Karpas-422 (cell line): ENCODE measurements at places on chromosomes 11 and 22.

DNA sequence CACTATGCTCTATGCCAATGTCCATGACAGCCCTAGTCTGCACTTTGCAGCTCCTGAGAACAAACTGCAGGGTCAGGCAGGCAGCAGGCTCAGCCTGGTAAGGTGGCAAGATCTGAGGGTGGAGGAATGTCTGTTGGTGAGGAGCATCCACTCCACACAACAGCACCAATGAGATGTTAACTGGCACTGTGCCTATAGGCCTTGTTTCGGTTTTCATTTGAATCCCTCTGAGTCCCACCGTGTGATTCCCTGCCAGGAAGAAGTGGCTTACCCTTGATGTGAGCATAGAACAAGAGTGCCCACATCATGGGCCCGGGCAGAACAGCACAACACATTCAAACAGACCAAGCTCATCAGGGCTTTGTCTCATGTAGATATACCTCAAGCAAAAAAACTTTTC, 44.1 kb upstream of the CHRM4 start:
- H3K27ac ChIP-seq = no peak overlapping the region
- no peak overlapping the region for H3K4me3 ChIP-seq
- no peak for DNase-seq
- H3K36me3 ChIP-seq = no peaks in the 10 kb centered on the region

DNA sequence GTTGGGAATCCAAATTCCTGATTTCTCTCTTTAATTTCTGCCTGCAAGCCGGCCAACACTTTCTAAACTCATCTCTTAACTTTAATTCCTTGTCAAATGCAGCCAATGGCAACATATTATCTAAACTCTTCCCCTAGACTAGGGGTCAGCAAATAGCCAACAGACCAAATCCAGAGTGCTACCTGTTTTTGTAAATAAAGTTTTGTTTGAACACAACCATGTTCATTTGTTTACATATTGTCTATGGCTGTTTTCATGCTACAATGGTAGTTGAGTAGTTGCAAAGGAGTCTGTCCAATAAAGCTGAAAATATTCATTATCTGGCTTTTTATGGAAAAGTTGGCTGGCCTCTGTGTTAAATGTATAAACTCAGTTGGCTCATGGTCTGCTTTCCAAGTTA, 37.2 kb upstream of the RASSF10 start:
- H3K36me3 ChIP-seq = no peaks in the 10 kb centered on the region
- no peak overlapping the region for H3K4me3 ChIP-seq
- no peaks in the 10 kb centered on the region for H3K4me1 ChIP-seq
- DNase-seq = no peak
- no peak overlapping the region for H3K27ac ChIP-seq

DNA sequence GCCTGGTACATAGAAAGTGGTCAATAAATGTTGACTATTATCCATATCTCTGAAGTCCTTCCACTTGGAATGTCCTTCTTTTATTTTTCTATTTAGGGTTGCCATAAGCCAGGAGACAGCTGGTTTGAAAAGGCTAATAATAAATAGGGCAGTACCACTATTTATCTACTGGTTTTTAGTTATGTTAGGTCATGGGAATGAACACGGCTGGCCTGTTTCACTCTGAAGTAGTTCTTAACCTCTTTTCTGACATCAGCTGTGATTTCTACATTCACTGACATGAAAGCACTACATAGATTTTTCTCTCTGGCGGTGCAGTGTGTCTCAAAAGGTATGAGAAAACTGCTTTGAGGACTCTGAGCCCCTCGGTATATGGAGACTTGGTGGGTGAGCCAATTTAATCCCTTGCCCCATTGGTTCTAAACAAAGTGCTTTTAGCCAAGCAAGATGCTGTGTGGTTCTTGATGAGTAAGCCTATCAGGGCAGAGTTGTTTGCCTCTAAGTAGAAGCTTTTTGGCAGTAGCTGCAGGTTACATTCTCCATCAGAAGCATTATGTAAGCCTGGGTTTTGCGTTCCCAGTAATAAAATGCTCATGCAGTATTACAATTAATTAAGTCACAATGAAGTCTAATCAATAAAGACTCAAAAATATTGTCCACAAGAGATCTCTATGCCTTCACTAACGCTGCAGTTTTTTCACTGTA, 48.7 kb upstream of the APOA1 start:
- H3K4me1 ChIP-seq = no peaks in the 10 kb centered on the region
- H3K36me3 ChIP-seq = no peaks in the 10 kb centered on the region
- no peak for DNase-seq
- H3K4me3 ChIP-seq = no peak overlapping the region
- no peak overlapping the region for H3K27ac ChIP-seq
- H3K27me3 ChIP-seq = no peaks in the 10 kb centered on the region

DNA sequence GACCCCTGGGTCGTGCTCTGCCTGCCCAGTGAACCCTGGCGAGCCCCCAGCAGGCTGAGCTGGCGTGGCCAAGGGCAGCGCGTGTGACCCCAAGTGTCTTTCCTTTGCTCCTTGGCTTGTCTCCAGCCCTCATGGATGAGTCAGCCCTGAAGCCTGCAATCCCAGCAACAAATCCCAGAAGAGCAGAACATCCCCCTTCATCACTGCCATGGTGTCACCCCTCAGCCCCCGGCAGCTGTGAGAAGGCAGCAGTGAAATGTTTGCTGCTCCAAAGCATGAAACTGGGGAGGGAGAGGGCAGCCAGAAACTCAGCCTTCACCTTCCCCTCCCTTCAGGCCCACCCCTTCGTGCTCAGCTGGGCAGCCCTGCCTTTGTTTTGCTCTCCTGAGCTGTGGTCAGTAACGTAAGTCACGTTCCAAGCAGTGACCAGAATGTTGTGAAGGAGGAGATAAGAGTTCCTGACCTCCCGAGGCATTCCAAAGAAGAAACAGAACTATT, 29.8 kb downstream of the ADAMTS15 start:
- no peak overlapping the region for H3K27ac ChIP-seq
- no peaks in the 10 kb centered on the region for H3K36me3 ChIP-seq
- no peaks in the 10 kb centered on the region for H3K4me1 ChIP-seq
- no peak for DNase-seq
- no peaks in the 10 kb centered on the region for H3K27me3 ChIP-seq

- no peaks in the 10 kb centered on the region for H3K36me3 ChIP-seq
- DNase-seq = no peak
- no peak overlapping the region for H3K27ac ChIP-seq
- no peak overlapping the region for H3K4me3 ChIP-seq
- peaks cover 5% of the 10 kb centered on the region for H3K4me1 ChIP-seq
Measured at GRCh38 chr11:17412488-17413180, 24.2 kb upstream of the KCNJ11 start.

- no peak for DNase-seq
- H3K4me3 ChIP-seq = no peak overlapping the region
- H3K27me3 ChIP-seq = no peaks in the 10 kb centered on the region
- H3K36me3 ChIP-seq = no peaks in the 10 kb centered on the region
- no peaks in the 10 kb centered on the region for H3K4me1 ChIP-seq
Measured at GRCh38 chr11:133716602-133717001, 128.7 kb downstream of the SPATA19 start.

DNA sequence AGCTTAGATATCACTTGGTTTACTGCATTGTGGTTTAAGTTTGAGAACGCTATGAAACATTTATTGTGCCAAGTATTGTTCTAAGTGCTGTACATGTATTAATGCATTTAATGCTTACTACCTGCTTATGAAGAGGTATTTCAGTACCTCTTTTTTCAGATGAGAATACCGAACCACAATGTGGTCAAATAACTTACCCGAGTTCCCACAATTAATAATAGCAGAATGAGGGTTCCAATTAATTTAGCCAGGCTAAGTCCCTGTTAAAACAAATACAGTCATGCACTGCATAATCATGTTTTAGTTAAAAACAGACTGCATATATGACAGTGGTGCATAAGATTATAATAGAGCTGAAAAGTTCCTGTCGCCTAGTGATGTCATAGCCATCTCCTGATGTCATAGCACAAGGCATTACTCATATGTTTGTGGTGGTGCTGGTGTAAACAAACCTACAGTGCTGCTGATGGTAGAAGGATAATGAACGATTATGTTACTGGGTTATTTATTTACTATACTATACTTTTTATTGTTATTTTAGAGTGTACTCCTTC, 4.3 kb downstream of the ZC3H12C start:
- H3K36me3 ChIP-seq = no peaks in the 10 kb centered on the region
- no peak overlapping the region for H3K27ac ChIP-seq
- DNase-seq = no peak
- no peaks in the 10 kb centered on the region for H3K4me1 ChIP-seq
- H3K27me3 ChIP-seq = no peaks in the 10 kb centered on the region
- no peak overlapping the region for H3K4me3 ChIP-seq

DNA sequence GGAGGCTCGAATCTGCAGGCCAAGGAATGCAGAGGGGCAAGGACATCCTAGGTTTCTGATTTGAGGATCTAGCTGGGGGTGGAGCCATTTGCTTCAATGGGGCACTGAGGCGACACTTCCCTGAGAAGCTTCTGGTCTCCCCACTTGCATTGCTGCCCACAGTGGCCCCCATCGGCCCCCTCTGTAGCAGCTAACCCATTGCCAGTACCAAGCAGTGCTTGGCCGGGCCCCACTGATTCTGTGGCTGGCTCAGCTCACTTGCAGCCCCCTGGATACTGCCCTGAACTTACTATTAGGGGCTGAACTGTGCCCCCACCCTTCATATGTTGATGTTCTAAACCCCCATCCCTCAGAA, 42.9 kb upstream of the SHISAL1 start:
- no peak overlapping the region for H3K27ac ChIP-seq
- DNase-seq = no peak
- no peak overlapping the region for H3K4me3 ChIP-seq
- H3K4me1 ChIP-seq = no peaks in the 10 kb centered on the region
- no peaks in the 10 kb centered on the region for H3K27me3 ChIP-seq
- H3K36me3 ChIP-seq = no peaks in the 10 kb centered on the region

- H3K4me1 ChIP-seq = peaks cover 78% of the 10 kb centered on the region
- no peak for DNase-seq
- H3K27me3 ChIP-seq = no peaks in the 10 kb centered on the region
- no peak overlapping the region for H3K4me3 ChIP-seq
Measured at GRCh38 chr11:2691355-2691761, 8.4 kb downstream of the KCNQ1OT1 start.

DNA sequence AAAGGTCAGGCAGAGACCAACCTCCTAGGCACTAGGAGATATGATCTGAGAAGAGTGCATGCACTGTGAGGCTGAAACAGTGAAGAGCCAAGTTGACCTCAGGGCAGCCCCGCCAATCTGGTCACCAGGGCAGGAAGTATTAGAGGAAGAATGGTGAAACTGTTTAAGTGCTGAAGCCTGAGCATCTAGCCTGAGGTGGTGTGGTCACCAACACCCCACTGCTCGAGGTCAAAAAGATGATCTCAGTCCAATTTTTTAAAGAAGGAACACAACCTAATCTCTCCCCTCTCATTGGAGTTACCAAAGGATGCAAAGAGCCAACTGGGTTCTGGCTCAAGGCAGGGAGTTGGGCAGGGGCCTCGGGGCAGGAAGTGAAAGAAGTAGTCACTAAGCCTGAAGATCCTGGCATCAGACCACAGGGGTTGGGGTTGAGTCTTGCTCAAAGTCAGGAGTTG, 4.0 kb downstream of the APBB1 start:
- no peak for DNase-seq
- H3K4me3 ChIP-seq = no peak overlapping the region
- no peaks in the 10 kb centered on the region for H3K4me1 ChIP-seq

GRCh38 chr11:102197670-102198139, 87.5 kb downstream of the YAP1 start:
- DNase-seq = no peak
- H3K36me3 ChIP-seq = no peaks in the 10 kb centered on the region
- no peaks in the 10 kb centered on the region for H3K4me1 ChIP-seq
- H3K27me3 ChIP-seq = no peaks in the 10 kb centered on the region; the same call in 1 of the 2 replicates
- H3K4me3 ChIP-seq = no peak overlapping the region

- no peaks in the 10 kb centered on the region for H3K36me3 ChIP-seq
- H3K4me3 ChIP-seq = no peak overlapping the region
- DNase-seq = no peak
- no peak overlapping the region for H3K27ac ChIP-seq
Measured at GRCh38 chr11:61572913-61573312, 8.0 kb downstream of the SYT7 start.

GRCh38 chr22:41752011-41752970, 48.2 kb upstream of the CCDC134 start:
- H3K4me3 ChIP-seq = no peak overlapping the region
- no peak for DNase-seq
- H3K36me3 ChIP-seq = no peaks in the 10 kb centered on the region
- H3K4me1 ChIP-seq = peaks cover 8% of the 10 kb centered on the region

- peaks cover 16% of the 10 kb centered on the region for H3K4me1 ChIP-seq
- no peak overlapping the region for H3K4me3 ChIP-seq
- H3K36me3 ChIP-seq = no peaks in the 10 kb centered on the region
- H3K27ac ChIP-seq = no peak overlapping the region
- no peak for DNase-seq
Measured at GRCh38 chr11:19849947-19850593, 137.4 kb downstream of the NAV2 start.

DNA sequence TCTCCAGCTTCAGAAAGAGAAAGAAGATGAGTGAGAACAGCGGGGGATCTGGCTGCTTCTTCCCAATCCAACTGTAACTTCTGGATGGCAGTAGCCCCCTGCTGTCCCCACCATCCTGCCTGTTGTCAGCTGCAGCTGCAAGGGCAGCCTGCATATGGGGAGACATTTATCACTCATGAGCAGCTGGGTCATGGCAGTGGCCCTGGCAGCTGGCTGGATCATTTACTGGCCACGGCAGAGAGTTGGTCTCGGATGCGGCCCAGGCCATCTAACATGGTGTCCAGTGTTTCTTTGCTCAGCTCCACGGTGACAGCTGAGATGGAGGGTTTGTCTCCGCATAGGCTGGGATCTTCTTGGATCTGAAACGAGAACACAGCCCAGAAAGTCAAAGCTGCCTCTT, 14.8 kb downstream of the COMMD9 start:
- H3K27ac ChIP-seq = no peak overlapping the region
- no peaks in the 10 kb centered on the region for H3K36me3 ChIP-seq
- H3K4me1 ChIP-seq = no peaks in the 10 kb centered on the region
- no peak for DNase-seq

GRCh38 chr11:81987829-81988472, 745.7 kb downstream of the FAM181B start:
- H3K27ac ChIP-seq = no peak overlapping the region
- H3K4me1 ChIP-seq = no peaks in the 10 kb centered on the region
- DNase-seq = no peak
- no peak overlapping the region for H3K4me3 ChIP-seq
- no peaks in the 10 kb centered on the region for H3K36me3 ChIP-seq

DNA sequence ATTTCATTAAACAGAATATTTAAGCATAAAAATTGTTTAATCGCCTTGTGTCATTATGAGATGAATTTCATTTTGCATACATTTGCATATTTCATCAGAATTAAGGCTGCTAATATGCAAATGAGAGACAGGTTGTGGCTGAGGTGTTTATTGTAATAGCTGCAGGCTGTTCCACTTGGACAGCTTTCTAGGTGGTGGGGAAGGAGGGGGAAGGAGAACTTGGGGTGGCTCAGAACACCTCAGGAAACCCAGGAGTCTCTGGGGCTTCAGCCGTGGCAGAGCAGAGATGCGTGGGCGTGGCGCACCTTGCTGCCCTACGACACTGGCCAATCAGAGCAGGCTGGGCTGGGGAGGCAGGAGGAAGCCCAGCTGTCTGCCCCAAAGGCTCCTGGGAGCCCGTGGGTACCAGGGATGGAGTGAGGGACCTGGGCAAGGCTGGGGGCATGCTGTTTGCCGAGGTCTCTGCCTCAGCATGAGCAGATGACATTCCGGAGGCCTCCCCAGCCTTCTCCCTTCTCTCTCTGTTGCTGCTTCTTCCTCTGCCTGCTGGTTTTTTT, 542.9 kb downstream of the MN1 start:
- no peaks in the 10 kb centered on the region for H3K4me1 ChIP-seq
- no peak overlapping the region for H3K27ac ChIP-seq
- H3K27me3 ChIP-seq = peaks cover 4% of the 10 kb centered on the region; the same call in 1 of the 2 replicates
- no peak overlapping the region for H3K4me3 ChIP-seq
- H3K36me3 ChIP-seq = no peaks in the 10 kb centered on the region

GRCh38 chr22:43351966-43352345, 8.8 kb upstream of the SCUBE1 start:
- no peaks in the 10 kb centered on the region for H3K27me3 ChIP-seq
- H3K36me3 ChIP-seq = no peaks in the 10 kb centered on the region
- no peak for DNase-seq
- no peaks in the 10 kb centered on the region for H3K4me1 ChIP-seq
